Left renal cortex interstitium (tissue), 4 donors: ENCODE measurements at places on chromosomes 7 and 10.

GRCh38 chr10:48477616-48478015 lies 127.3 kb downstream of the ARHGAP22 start:
- DNase-seq, result no peak

GRCh38 chr7:120799813-120800475 lies 58.0 kb downstream of the TSPAN12 start:
- no peak for DNase-seq

GRCh38 chr10:74151879-74152722 lies 1.1 kb downstream of the ADK start:
- DNase-seq, result no peak

GRCh38 chr10:1114315-1114714 lies 58.1 kb downstream of the WDR37 start:
- no peak for DNase-seq

DNA sequence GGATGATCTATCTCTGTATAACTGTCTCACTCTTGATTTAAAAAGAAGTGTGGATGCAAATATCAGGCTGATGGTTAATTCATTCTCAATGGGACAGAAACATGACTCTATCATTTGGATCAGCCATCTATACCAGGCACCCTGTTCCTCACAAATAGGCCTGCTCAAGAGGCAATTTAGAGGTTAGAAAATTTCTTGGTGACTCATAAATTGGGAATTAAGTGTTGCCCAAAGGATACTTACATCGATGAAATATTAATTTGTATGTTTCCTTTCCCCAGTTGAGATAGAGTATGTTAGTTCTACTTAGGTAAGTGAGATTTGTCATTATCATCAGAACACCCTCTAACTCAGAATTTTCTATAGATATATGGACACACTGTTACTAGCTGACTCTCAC lies 57.7 kb downstream of the PRSS58 start:
- no peak for DNase-seq

DNA sequence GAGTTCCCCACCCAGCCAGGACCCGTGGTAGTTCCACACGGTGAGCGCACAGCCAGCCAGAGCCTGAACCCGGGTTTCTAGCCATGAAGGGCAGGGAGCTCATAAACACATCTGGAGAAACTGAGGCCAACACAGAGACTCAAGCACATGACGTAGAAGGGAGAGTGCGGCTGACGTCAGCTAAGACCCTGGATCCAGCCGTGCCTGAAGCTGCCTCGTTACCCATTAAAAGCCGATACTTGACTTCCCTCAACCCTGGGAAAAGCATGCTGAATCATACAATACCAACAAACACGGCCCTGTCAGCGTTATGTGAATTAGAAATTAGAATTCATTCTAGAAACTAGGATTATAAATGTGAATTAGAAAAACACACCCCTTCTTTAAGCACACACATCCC lies 65.2 kb upstream of the PDGFA start:
- DNase-seq, result no peak

DNA sequence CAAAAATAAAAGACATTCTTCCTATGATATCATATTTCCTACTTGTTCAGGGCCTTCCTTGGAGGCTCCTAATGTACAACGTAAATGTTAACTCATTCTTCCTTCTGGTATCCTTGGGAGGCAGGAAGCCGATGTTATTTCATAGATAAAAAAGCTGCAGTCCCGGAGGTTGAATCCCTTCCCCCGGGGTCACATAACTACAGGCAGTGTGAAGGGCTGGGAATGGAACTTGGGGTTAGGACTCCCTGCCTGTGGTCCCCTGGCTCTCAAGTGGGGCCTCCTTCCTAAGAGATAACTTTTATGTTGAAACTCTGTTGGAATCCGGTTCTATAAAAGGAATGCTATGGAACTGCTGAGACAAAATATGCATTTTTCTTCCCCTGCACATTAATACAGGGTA lies 14.9 kb upstream of the CCDC3 start:
- no peak for DNase-seq

GRCh38 chr7:124722292-124722691 lies 43.3 kb downstream of the GPR37 start:
- no peak for DNase-seq

DNA sequence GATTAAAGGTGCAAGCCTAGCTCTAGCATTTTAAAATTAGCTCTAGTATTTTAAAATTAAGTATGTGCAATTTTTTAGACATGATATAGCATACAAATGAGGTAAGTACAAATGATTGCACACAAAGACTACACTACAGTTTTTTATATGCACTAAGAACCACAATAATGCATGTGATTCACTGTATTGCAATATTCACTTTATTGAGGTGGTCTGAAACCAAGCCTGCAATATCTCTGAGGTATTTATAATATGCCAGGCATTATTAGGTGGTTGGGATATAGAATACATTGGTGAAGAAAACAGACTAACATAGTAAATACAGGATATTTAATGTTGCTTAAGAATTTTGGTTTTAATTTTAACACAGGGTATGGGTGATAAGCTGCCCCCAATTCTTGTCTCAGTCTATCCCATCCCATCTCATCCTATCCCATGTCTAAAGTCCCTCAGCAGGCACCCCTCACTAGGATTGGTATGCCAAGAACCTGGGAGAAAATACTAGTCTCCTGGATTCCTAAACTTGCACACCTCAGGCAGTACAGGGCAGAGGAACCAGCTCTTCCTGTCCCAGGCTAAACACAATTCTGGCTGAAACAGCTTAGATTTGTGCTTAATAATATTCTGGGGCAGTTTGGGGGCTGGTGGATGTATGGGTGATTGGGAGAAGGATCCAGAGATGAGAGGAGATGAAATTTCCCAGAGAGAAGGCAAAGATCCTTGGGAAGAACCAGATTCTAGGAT lies 90.4 kb downstream of the HIPK2 start:
- no peak for DNase-seq

- no peak for DNase-seq
These were observed 25.5 kb upstream of the TRIL start for GRCh38 chr7:28983396-28984190.

DNA sequence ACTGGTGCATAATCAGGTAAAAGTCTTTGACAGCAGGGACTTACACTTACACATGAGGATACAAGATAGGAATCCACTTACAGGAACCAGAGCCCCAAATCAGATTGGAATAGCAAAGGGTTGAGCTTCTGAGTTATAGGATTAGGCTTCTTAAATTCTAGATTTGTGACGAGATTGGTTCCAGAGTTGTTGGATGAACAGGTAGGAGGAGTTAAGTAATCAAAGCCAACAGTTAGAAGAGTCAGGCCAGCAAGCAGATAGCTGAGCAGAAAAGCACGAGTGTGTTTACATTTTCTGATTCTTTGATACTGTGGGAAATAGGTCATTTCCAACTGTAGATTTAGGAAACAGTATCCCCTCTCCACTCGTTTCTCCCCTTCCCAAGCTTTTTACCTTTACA lies 167.0 kb downstream of the MDFIC start:
- no peak for DNase-seq

GRCh38 chr7:18693816-18694215 lies 198.3 kb downstream of the HDAC9 start:
- no peak for DNase-seq

- DNase-seq, result no peak
These were observed 70.4 kb downstream of the INPP5A start for GRCh38 chr10:132607961-132608495.

DNA sequence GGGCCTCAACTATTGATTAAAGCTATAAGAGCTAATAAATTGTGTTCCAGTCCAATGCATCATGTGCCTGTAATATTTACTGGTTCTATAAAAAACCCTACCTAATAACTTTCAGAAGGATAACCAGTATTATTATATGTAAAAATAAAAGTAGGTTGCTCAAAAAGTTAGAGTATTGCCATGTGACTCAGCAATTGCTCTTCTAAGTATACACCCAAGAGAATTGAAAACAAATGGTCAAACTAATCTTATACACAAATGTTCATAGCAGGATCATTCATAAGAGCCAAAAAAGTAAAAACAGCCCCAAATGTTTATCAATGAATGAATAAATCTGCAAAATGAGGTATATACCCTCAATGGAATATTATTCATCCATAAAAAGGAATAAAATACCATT lies 89.5 kb upstream of the TES start:
- no peak for DNase-seq

GRCh38 chr7:54680377-54681005 lies 78.5 kb downstream of the SEC61G start:
- DNase-seq, result no peak

- no peak for DNase-seq
These were observed 4.3 kb downstream of the HNRNPF start for GRCh38 chr10:43404704-43405084.

GRCh38 chr7:144508702-144509101 lies 105.2 kb upstream of the NOBOX start:
- DNase-seq, result no peak

DNA sequence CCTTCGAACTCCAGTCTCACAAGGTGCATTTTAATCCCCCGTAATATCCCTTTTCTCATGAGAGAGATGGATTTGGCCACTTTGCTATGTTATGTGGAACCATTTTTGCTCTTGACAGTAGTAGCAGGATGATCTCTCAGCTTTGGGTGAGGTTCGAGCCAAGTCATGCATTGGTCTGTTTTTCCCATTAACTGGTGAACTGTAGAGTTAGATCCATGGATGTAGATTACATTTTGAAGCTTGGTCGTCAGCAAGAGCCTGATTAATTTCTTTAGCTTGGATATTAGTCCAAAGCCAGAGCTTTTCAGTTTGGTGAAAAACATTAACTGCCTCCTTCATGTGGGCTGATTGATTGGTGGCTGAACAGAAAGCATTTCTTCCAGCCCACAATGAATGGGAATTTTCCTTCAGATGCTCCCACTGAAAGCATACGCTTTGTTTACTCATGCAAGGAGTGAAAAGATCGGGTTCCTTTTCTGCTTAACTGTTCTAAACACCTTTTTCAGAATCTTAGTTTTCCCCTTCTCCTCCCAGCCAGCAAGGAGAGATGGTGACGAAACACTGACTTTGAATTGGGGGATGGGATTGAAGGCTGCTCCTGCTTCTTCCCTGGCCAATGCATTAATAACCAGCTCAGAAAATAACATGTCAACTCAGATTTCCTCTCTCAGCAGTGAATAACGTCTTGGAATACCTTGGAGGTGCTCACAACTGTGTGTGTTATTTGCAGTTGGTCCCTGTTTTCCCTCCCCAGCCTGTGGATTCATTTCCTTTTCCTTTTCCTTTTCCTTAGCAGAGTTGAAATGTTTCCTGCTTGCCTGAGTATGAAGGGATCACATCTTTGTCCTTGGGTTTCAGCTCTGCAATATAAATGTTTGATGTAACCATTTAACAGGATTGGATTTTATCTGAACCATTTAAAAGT lies 351.8 kb upstream of the FZD8 start:
- no peak for DNase-seq

GRCh38 chr10:86149257-86149656 lies 217.3 kb downstream of the GRID1 start:
- DNase-seq, result no peak

- DNase-seq, result no peak
These were observed 119.9 kb downstream of the LARP4B start for GRCh38 chr10:811379-812175.

DNA sequence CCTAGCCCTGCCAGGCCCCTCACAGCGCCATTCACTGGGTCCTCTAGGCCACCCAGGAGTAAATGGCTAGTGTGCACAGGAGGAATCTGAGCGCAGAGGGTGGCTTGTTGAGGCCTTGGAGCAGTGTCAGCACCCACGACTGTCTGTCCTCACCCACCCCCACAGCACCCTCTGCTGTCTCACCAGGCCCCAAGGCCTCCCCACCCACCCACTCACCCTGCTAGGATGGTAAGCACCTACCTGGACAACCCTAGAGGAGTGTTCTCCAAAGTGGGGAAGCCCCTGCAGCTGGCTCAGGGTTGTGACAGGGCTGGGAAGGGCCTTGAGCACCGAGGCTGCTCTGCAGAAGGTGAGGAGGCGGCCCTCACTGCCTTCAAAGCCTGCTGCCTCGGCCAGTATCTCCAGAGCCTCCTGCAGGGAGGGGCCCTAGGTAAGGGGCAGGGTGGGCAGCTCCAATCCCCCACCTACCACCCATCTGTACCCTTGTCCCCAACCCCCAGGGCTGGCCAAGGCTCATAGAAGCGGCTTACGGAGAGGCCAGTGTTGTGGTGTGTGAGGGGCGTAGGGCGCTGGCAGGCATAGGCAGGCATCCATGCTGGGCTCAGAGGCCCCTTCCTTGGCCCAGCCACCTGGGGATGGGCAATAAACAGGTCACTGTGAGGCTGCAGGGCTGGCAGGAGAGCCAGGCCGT lies 2.9 kb downstream of the POLM start:
- no peak for DNase-seq

DNA sequence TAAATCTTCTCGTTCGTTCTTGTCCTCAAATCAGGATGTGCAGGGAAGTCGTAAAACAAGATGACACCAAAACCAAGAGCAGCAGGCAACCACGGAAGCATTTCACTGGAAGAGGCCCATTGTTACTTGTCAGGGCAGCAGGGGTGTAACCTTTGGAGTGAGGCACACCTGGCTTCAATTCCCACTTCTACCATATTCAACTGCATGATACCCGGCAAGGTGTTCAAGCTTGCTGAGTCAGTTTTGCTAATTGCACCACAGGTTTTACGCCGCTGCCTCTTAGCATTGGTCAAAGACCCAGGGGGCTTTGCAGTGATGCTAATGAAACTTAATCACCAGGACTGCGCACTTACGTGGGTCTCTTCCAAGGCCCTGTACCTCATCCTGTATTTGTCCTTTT lies 50.0 kb upstream of the PTER start:
- DNase-seq, result no peak

DNA sequence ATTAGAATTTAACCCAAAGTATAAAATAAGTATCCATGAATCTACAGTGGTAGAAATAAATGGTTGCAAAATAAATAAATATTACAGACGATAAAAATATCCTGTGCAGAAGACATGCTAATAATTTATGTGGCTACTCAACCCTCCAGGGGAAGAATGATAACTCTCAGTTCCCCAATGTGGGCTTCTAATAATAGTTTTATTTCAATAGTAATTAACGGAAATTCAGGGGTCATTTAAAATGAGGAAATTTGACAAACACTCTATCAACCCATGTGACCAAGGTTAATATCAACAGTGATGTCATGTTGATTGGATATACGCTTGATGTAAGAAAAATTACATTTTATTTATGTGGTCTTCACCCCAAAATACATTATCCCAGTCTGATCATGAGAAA lies 1082.6 kb upstream of the LRRTM3 start:
- DNase-seq, result no peak

DNA sequence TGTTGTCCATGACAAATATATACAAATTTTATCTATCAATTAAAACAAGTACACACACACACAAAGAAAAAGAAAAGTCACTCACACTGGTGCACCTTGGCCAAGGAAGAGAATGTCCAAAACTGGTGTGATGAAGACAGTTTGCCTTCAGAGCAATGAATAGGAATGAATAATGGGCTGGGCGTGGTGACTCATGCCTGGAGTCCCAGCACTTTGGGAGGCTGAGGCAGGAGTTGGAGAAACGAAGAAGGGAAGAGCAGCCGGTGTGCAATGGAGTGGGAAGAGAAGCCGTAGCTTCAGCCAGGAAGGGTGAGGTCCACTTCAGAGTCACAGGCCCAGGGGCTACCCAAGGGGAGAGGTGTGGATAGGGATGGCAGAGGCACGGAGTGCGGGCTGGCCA lies 253.6 kb downstream of the CCSER2 start:
- DNase-seq, result no peak
